ENCODE measurements at places on chromosomes 1 and 21.

DNA sequence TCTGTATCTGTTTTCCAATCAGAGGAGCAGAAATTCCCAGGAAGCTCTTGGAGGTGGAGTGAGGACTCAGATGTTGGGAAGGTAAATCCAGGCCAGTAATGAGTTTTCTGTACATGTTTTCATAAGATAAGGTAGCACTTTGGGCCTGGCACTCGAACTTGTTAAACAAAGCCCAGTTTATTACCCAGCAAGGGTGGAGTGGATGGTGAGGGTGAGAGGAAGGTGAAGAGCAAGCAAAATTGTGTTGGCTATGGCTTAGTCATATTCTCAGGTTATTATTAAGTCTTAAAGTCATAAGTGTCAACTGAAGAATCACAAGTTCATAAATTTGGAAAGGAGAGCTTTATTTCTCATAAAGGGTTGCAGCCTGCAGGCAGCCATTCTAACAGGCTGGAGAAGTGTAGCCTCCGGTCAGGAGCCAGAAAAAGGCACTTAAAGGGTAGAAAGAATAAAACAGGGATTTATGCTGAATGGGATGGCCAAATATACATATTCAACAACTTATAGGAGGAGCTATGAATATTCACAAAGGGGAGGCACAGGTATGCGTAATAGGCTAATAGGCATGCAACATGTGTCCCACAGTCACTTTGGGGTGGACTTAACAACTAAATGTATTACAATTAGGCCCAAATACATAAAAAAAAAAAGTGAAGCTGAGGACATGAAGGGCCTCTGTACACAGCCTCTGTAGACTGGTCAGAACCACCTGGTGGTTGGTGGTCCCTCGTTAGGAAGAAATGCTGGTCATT lies 523.9 kb downstream of the LMO4 start:
- DNase-seq: no peak

DNA sequence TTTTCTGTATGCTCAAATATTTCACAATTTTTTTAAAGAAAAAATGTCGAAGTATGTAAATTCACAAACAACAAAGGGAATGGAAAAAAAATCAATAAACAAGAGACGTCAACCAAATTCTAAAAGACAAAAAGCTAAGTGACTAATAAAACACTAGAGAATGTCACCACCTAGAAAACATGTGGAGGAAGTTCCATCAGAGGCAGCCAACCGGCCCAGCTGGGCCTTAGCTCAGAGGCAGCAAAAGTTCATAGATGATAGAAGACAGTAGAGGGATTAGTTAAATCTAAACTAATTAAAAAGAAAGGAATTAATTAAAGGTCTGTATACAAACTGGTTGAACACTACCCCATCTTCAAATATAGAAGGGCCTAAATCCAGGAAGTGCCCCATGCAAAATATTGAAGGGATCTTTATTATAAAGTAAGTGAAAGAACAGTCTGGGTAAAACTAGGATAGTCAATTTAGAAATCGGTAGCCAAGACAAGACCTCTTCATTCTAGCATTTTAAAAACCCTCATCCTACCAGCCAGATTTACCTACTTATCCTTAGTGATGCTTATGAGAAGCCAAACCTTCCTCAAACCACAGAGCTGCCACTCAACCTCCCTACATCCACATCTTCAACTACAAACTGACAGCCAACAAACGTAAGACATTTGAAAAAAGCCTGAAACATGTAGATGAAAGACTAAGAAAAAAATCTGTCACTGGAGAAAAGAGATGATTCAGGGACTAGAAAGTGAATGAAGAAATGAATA lies 23.7 kb downstream of the MRPL39 start:
- DNase-seq: no peak

DNA sequence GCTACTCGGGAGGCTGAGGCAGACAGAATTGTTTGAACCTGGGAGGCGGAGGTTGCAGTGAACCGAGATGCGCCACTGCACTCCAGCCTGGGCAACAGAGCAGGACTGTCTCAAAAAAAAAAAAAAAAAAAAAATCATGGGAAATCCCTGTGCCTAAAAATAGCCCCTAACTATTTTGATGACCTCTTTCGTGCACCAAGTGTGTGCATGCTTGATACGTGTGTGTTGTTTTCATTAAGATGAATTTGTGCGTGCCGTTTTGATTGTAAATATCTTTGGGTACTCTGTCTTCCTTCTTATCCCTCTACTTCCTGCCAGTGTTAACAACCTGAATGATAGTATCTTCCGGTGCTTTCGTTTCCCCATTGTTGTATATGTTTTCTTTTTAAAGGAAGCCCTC lies 9.8 kb downstream of the CACYBP start:
- no peak for DNase-seq

DNA sequence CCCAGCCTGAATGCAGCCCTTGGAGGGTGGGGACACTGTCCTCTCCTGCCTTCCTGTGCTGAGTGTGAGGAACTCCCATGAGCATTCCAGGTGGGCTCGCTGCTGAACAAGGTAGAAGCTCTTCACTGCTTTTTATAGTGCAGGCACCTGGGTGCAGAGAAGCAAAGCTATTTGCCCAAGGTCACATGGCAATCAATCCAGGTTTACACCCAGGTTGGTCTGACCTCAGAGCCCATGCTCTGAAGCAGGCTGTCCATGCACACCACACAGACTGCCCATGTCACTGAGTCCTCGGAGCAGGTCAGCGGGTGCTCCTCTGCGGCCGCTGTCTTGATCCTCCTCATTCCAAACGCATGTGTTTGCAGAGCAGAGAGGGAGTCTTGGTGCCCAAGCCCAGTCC lies 323.4 kb upstream of the VAMP3 start:
- no peak for DNase-seq

DNA sequence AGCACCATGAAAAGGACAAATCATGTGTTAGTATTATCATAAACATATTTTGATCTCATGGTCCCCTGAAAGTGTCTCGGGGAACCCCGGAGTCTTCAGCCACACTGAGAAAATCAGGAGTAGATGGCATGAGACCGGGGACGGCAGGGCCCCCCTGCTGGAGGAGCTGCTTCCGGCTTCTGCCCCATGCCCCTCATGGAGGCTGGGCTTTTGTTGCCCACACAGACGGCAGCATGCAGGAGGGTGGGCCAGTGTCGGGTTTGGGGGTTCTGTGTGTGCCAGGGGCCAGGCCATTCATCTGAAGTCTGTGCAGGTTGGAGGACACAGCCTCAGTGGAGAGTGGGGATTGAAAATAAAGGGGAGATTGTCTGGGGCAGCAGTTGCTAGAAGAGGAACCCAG lies 75.1 kb upstream of the CD34 start:
- no peak for DNase-seq

GRCh38 chr21:33229784-33230544 lies at the start of gene IFNAR2:
TSS of gene IFNAR2 (plus strand) at chr21:33229938. CDS start at chr21:33241923, 11,985 bp downstream.
- DNase-seq: peak; percentile 90

DNA sequence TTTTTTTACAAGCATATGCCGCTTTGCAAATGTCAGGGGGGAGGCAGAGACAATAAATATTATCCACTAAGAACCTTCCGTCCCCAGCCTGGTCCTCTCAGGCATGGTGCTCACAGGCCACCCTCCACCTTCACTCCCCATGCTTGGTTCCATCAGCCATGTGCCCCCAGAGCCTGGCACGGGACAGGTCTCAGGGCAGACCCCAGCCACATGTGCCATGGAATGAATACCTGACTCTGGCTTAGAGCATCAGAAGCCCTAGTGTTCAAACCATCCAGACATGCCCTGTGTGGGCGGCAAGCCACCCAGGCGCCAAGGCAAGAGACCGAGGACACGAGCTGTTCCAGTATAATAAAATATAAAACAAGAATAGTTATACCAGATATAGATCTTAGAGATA lies 5.4 kb downstream of the LSS start:
- no peak for DNase-seq

GRCh38 chr1:84353695-84354094 lies 44.6 kb upstream of the DNASE2B start:
- peak; percentile 76 for DNase-seq

GRCh38 chr1:6198646-6199297 lies 623 bp downstream of the RPL22 start:
- peak; percentile 42 for DNase-seq

DNA sequence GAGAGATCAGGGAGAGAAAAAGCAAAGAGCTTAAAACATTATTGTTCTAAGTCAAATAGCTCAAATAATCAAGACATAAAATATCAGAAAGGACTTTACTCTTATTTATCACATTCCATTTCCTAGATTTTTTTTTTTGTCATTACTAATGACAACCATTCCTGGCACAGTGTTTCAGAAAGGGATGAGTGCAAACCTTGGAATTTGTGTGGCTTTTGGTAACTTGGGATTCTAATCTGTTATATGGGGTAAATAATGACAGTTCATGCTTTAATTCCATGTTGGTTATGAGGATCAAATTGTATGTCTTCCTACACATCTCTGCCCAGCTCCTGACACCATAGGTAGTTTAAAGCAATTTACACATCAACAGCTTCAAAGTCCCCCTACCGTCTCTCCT lies 358.4 kb upstream of the ADGRL4 start:
- peak; percentile 8 for DNase-seq

GRCh38 chr1:202348005-202348508 lies 442 bp upstream of the PPP1R12B start:
- DNase-seq: no peak

- DNase-seq: peak; percentile 89
These were observed 76.5 kb downstream of the DHRS3 start for GRCh38 chr1:12541274-12542137.

DNA sequence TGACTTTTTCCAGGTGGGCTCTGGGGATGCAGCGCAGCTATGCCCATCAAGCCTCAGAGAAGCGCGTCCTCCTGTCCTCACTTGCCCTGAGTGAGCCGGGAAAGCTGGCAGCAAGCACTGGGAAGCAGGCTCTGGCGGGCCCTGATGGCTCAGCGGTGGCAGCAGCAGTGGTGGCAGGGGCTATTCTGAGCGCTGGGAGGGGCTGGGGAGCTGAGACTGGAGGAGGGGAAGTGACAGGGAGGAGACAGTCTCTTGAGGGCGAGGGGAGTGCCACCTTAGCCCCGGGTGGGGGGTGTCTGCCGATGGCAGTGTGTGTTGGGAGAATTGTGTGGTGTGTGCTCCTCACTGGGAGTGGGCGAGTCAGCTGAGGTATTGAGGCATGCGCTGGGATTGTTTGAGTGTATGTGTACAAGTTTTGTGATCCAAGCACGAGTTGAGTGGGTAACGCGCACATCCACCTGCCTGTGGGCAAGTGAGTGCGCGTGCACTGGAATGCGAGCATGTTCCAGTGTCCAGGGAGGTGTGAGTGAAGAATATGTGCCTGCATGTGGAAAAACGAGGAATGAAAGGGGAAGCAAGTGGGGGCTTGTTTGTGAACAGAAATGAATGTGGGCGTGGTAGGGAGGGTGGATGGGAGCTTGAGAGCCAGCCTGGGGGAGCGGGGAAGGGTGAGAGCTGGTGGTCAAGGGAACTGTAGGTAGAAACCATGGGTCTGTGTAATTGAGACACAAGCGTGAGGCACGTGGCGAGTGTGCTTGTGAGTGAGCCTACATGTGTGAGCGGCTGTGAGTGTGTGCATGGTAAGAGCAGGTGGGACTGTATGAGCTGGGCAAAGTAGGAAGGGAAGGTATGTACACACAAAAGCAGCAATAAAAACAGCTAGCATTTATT lies 2.9 kb upstream of the FOXO6 start:
- DNase-seq: peak; percentile 50

- DNase-seq: no peak
These were observed 4.1 kb downstream of the SERINC2 start for GRCh38 chr1:31417148-31417547.

DNA sequence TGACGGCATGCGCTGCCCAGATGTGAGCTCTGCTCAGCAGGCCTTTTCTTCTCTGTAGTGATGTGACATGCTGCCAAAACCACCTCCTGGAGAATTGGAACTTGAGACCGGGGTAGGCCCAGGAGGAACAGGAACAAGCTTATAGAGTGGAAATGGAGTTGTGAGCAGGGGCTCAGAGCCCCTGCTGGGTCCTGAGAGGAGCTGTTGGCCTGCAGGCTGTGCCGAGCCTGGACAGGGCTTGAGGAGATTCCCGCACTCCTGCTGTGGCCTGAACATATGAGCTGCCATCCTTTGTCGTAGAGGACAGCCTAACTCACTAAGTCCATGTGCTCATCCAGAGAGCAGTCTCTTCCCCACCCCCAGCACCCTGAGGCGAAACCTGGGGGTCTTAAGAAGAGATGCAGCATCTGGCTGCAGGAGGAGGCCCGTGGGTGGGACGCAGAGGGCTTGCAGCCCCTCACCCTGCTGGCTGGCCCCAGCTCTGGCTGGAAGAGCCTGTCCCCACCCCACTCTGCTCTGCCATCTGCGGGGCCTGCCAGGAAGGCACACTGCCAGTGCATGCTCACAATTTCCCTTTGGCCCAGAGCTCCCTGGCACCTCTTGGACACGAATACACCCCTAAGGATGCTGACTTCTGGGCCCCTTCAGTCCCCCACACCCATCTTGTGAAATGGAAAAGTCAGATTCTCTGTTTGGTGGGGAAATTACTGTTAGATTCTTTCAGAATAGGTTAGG lies 42.5 kb downstream of the PTPRF start:
- DNase-seq: peak; percentile 17

DNA sequence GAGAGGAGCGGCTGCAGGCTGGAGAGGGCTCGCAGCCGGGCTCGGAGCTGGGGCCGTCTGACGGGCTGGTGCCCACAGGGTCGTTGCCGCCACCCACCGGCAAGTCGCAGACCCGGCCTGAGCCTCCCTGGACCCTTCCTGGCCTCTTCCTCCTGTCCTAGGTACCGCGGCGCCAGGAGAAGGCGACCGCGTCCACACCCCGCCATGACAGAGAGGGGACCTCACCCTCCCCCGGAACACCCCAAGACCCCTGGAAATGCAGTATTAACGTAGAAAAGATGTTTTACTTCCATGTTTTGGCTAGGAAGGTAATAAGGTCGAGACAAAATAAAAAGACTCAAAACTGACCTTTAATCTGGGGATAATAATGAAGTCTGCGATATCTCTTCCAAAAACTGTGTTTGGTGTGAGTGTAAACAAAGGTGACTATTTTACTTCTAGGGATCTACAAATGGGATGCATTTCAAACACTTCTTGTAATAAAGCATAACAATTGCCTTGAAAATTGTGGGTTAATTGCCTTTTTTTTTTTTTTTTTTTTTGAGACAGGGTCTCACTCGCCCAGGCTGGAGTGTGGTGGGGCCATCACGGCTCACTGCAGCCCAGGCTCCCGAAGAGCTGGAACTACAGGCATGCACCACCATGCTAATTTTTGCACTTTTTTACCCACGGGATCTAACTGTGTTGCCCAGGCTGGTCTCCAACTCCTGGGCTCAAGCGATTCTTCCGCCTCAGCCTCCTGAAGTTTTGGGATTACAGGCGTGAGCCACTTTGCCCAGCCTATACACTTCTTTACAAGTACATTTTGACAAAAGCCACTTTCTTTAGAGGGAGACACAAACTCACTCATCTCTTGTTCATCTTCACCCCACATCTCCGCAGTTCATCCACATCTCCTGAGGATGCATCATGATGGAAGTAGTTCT lies 838 bp upstream of the RSRP1 start:
- no peak for DNase-seq

DNA sequence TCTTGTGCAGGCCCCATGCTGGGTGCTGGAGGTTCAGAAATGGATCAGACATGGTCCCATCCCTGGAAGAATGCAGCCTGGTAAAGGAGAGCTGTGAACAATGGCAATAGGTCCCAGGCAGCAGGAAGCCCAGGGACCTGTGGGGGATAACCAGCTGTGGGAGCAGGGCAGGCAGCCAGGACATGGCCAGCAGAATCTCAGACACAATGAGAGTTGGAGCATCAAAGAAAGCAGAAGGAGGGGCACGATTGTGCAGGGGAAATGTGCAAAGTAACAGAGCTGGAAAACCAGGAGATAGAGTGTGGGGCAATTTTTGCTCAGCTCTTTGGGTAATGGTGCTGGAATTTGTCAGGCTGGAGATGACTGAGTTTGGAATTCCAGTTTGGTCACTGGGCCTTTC lies 44.3 kb downstream of the C8B start:
- DNase-seq: no peak

Measured in astrocyte of the hippocampus (primary cell).